ENCODE measurements at places on chromosomes 12 and 14.

- DNase-seq: no peak
Measured at GRCh38 chr14:96683562-96684289, 113.5 kb upstream of the VRK1 start.

DNA sequence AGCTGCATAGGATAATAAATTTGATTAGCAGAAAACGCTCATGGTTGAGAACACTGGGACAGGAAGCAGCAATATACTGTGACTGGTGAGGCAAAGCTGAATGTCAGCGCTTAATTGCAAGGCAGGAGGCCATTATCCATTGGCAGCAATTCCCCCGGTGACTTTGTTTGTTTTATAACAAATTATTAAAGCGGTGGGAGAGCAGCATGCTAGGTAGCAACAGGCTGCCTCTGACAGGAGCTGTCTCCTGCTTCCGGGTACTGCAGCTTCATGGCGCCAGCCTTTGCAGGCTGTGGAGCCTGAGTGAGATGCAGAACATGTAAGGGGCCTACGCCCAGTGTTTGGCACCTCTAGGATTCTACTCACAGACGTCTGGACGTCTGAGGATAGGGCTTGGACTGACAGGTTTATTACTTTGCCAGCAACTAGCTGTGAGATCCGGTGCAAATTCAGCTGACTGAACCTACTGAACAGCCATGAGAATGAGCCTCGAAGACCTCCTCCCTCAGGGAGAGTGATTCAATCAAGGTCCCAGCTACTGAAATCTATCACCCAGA lies 82.1 kb upstream of the SSTR1 start:
- no peak for DNase-seq

- DNase-seq: no peak
Measured at GRCh38 chr12:130977743-130978095, 24.0 kb downstream of the ADGRD1 start.

DNA sequence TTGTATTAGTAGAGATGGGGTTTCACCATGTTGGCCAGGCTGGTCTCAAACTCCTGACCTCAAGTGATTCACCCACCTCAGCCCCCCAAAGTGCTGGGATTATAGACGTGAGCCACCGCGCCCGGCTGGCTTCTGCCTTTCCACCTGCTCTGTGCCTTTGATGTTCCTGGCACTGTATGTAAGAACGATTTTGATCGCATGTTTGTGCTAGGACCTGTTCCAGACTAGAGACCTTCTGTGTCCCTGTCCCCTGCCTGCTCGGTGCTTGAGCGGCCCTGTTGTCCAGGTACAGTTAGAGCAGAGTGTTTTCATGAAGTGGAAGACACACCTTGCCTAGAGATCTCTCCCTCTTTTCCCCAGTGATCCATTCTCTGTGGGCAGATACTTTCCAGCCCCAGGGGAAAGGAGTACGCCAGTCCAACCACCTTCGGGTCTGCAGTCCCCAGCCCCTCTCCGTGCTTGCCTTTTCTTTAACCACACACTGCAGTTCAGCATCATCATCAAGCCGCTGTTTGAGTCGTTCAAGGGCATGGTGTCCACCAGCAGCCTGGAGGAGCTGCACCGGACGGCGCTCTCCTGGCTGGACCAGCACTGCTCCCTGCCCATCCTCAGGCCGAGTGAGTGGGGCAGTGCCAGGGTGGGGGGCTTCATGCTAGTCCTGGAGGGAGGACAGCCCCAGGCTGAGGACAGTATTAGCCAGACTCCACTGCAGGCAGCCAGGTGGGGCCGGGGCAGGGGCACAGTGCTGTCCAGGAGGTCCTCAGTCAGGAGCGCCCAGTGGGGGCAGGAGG lies 33.4 kb downstream of the IL31 start:
- no peak for DNase-seq

DNA sequence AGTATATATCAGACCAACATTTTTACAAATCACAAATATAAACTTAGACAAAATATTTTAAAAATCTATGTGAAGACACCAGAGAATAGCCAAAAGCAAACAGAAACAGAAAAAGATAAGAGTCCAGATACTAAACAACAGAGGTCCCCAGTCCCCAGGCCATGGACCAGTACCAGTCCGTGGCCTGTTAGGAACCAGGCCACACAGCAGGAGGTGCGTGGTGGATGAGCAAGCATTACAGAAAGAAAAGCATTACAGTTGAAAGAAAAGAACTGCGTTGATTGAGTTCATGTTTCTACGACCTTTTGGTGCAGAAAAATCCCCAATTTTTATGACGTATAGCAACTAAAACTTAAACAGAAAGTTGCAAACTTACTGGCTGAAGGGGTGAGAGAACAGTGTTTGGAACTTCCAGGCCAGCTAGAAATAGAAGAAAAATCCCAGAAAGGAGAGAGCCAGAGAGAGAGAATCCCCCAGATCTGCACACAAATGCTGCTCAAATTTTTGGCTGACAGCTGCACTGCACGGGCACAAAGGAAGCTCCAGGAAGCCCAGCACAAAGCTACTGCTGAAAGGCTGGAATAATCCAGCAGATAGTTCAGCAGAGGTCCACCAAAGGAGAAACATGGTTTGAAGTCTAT lies 159.6 kb upstream of the C14orf180 start:
- no peak for DNase-seq

GRCh38 chr12:103824845-103825244 lies 16.2 kb downstream of the NT5DC3 start:
- no peak for DNase-seq

DNA sequence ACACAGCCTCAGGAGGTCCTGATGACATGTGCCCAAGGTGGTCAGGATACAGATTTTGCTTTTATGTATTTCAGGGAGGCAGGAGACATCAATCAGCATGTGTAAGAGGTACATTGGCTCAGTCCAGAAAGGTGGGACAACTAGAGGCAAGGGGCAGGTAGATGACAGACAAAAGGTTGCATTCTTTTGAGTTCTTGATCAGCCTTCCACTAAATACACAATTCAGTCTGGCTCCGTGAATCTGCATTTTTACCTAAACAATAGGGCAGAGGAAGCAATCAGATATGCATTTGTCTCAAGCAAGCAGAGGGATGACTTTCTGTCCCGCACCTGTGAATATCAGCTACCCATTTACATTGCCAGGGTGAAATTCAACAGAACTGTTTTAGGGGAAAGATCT lies 178.6 kb downstream of the KSR2 start:
- DNase-seq: no peak

GRCh38 chr12:75571656-75572205 lies 60.3 kb upstream of the KRR1 start:
- DNase-seq: no peak

DNA sequence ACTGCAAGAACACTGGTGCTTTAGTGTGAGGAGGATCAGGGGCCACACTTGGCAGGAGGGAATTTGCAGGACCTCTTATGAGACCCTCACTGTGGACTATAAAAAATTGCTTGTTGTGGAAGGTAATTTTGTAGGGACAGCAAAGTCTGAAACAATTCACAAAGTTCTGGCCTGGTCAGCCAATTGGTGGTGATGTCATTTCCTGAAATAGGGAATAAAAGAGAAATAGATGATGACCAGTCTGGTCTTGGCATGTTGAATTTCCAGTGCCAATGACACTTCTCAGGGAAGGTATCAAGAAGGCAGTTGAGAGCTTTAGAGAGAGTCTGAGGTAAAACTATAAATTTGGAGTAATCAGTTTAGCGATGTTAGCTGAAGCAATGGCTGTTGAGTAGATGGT lies 129.3 kb upstream of the LMNTD1 start:
- no peak for DNase-seq
